ENCODE measurements at places on chromosomes 7 and 10. TPM values are rescaled to one million over a fixed set of nuclear protein-coding genes. Genes with fewer than 3 reads are reported as not detected.

Gene TWIST1
- 8.3 TPM for total RNA-seq

Gene SEC31B
- 5.5 TPM for total RNA-seq

Gene ASIC3
- total RNA-seq: 1.3 TPM

GRCh38 chr7:139913021-139913844 is 84.2 kb downstream of the TBXAS1 start:
- no peaks in the 10 kb centered on the region for H3K36me3 ChIP-seq
- peaks cover 11% of the 10 kb centered on the region for H3K4me1 ChIP-seq
- no peak for DNase-seq
- H3K4me3 ChIP-seq: no peak overlapping the region
- H3K27me3 ChIP-seq: no peaks in the 10 kb centered on the region

- H3K27ac ChIP-seq: no peak overlapping the region
- no peaks in the 10 kb centered on the region for H3K4me1 ChIP-seq
- DNase-seq: no peak
- no peak overlapping the region for H3K4me3 ChIP-seq
- no peaks in the 10 kb centered on the region for H3K36me3 ChIP-seq
- H3K27me3 ChIP-seq: peaks cover 3% of the 10 kb centered on the region
Observed at GRCh38 chr7:132592231-132592920, 16.1 kb upstream of the PLXNA4 start.

GRCh38 chr7:46034056-46034768 is 113.1 kb upstream of the IGFBP3 start:
- no peak overlapping the region for H3K4me3 ChIP-seq
- H3K27ac ChIP-seq: no peak overlapping the region
- no peaks in the 10 kb centered on the region for H3K36me3 ChIP-seq
- H3K27me3 ChIP-seq: no peaks in the 10 kb centered on the region
- no peak for DNase-seq

DNA sequence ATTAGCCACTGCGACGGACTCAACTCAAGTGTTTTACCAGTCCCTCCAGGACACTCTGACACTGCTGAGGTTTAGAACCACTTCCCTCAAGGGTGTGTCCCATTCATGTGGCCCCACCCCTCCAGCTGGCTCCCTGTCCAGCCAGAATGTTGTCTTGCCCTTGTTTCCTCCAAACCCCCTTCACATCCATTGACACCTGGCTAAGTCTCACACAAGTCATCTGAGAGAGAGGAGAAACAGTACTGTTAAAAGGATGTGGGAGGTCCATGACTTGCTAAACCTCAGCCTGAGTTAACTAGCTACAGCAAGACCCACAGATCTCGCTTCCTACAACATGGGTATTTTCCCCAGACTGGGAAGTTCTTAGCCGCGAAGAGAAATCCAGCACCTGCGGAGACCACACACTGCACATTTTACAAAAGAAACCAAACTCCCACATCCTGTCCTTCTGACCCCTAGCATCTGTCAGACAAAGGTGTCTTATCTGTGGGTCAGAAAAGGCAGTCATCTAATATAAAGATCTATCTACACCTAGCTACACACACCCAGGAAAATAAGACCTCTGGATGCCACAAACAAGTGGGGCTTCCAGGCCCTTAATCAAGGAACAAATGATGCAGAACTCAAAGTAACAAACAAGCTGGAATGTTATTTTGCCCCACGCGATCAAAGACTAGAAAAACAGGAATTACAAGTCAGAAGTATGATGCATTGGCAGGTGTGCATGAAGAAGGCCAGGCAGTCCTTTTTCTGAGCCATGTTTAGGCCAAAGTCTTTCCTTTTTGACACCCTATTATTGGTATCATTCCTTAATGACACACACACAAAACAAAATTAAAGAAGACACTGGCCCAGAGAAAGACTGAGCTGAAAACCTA is 13.9 kb downstream of the OSBPL3 start:
- H3K27ac ChIP-seq: no peak overlapping the region
- peaks cover 1% of the 10 kb centered on the region for H3K4me1 ChIP-seq
- H3K27me3 ChIP-seq: no peaks in the 10 kb centered on the region
- DNase-seq: peak; percentile 11
- H3K36me3 ChIP-seq: no peaks in the 10 kb centered on the region

- no peaks in the 10 kb centered on the region for H3K4me1 ChIP-seq
- DNase-seq: no peak
- no peak overlapping the region for H3K4me3 ChIP-seq
- H3K36me3 ChIP-seq: no peaks in the 10 kb centered on the region
Observed at GRCh38 chr10:26981232-26981824, 119.0 kb downstream of the ANKRD26 start.

DNA sequence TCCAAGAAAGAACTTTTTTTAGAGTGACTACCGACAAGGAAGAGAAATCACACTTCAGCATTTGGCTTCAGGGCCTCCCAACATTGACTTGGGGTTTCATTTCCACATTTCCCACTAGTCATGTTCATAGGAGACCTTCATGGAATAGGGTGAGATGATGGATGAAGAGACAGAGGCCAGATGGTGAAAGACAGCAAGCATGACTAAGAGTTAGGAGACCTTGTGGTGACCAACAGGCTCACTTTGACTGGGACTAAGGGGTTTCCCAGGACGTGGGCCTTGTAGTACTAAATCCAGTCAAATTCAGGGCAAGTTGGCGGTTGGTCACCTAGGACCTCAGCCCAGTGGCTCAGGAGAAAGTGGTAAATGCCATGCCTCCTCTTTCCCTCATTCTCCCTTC is 3.0 kb upstream of the GIMAP5 start:
- no peaks in the 10 kb centered on the region for H3K36me3 ChIP-seq
- H3K27ac ChIP-seq: no peak overlapping the region
- H3K27me3 ChIP-seq: peaks cover 11% of the 10 kb centered on the region
- H3K4me3 ChIP-seq: no peak overlapping the region
- peak; percentile 20 for DNase-seq
- H3K4me1 ChIP-seq: peaks cover 3% of the 10 kb centered on the region
